ENCODE measurements at places on chromosomes 5 and 9. TPM values are rescaled to one million over a fixed set of nuclear protein-coding genes. Genes with fewer than 3 reads are reported as not detected.

The ROR2 gene
- total RNA-seq: 0.38 TPM

The C9orf153 gene
- total RNA-seq: 0.56 TPM

The TMEFF1 gene
- total RNA-seq: 1.5 TPM

The ECM2 gene
- 2.7 TPM for total RNA-seq

The SEMA6A gene
- total RNA-seq: 0.28 TPM

The SPINK13 gene
- not detected for total RNA-seq

The AQP3 gene
- total RNA-seq: 0.85 TPM

The PITX1 gene
- total RNA-seq: 0.38 TPM

The PCDHA8 gene
- total RNA-seq: under 0.01 TPM

The MARCOL gene
- not detected for total RNA-seq

The SLC34A3 gene
- not detected for total RNA-seq

The CNTLN gene
- total RNA-seq: 10.1 TPM

All from regular cardiac myocyte (primary cell).